ENCODE measurements at places on chromosomes 11 and 22. TPM values are rescaled to one million over a fixed set of nuclear protein-coding genes. Genes with fewer than 3 reads are reported as not detected.
A peak's percentile ranks its signal among the peaks of the same experiment; 100 is the strongest.

- DNase-seq = no peak
Measured at GRCh38 chr11:76823481-76824028, 37.2 kb upstream of the ACER3 start.

DNA sequence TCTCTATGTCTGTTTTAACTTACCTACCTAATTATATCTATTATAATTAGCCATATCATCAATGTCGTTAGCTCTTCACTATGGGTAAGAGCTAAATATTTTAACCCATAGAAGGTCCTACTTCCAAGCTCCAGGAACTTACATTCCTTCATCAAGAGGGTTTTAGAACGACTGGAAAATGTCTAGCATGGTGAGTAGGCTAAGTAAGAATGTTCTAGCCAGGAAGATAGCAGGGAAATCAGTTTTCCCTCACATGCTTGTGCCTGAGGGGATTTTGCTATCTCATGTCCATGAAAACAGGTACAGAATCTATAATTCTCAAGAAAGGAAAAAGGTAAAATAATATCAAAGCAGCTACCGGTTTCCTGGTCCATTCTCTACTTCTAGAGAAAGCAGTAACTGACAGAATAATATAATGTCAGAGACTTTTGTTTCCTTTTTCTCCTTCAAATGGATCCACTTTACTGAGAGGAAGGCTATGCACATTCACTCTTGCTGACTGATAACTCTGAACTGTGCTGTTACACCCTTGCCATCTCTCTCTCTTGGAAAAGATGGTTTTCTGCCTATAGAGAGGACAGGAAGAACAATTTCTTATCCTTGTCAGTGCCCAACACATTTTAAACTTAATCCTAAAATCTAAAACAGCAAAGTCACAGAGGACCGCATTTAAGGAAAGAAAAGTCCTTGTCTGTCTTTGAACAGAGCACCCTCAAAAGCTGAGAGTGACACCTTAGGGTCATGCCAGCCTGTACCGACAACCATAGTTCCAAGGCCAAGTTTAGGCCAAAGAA is 67.0 kb downstream of the MAML2 start:
- DNase-seq = no peak

GRCh38 chr11:95790933-95791708 is 823 bp downstream of the CEP57 start:
- peak; percentile 77 for DNase-seq

DNA sequence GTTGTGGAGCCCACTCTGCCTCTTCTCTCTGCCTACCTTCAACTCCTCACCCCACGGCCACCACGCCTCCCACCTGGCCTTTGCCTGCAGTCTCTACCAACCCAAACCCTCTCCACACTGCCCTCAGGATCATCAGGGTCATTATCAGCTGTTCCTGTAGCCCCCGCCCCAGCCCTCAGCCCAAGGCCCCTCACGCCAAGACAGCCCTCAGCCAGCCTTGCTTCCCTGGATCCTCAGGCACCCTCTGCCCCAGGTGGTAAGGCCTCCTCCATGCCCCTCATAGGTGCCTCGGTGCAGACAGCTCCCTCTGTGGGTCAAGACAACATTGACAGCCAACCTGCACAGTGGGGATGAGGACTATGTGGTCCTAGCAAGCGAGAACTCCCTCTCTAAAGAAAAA is 1.7 kb downstream of the SBF1 start:
- DNase-seq = peak; percentile 38

Gene ALKBH8
- 11.8 TPM for total RNA-seq

Gene BIK
- total RNA-seq = 1.6 TPM

Gene SCGB1D2
- not detected for total RNA-seq

- DNase-seq = no peak
Measured at GRCh38 chr11:22668005-22668796, 1.8 kb downstream of the GAS2 start.

- no peak for DNase-seq
Measured at GRCh38 chr11:65778431-65778900, 2.3 kb downstream of the AP5B1 start.

DNA sequence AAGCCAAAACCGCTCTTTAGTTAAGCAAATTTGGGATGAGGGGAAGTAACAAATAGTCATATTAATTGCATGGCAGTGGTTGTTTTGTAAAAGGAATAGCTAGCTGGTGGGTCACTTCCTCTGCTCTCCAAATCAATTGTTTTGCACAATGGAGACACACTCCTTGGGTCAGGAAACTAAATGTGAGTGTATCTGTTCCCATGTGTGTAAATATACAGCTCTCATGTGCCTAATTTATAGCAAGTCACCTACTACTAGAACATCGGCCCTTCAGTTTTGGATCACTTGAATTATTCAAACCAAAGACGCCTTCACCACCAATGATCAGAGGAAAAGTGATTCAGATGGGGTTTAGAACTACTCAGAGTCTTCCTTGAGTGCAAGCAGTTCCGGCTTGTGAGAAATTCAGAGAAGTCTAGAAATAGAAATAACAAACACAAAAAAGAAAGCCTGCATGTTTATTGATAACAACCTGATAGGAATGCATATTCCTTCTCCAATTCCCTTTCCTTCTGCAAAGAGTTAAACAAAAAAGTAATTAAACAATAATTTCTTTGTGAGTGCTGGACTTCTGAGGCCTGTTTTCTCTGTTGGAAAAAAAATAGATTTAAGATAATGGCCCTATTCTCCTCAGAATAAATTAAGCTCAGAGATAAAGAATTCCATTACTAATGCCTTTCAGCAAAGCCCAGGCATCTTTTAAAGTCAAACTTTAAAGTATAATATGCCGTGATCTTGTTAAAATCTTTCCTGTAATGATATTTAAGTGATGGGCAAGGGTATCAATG is 100.4 kb downstream of the KIRREL3 start:
- no peak for DNase-seq

- DNase-seq = no peak
Measured at GRCh38 chr11:60977224-60977623, 5.7 kb downstream of the CD6 start.

DNA sequence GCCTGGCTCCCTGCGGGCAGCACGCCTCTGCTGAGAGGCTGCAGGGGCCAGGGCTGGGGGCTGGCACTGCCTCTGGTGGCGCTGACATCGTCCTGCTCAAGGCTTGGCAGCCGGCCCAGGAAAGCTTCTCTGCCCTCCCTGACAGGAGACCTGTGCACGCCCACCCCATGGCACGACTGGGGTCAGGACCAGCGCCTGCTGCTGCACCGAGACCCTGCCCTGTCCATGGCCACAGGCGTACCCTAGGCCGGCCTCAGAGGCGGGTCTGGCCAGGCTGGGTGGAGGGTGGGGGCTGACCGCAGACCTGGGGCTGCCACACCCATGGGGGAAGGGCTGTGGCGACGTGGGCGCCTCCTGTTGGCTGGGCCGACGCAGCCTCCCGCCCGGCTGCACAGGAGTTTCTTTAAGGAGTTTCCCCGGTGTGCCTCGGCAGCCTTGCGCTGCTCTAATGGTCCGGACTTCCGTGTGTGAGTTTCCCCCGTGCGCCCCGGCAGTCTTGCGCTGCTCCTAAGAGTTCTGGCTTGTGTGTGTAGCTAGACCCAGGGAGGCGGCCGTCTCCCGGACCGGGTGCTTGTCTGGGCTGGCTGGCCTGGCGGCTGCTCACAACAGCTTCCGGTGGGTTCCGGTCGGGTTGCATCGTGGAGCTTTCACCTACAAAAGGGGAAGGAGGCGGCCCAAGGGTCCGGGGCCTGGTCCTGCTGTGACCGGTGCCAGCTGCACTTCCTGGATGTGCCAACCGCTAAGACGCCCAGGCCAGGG is 4.6 kb downstream of the TRABD start:
- peak; percentile 68 for DNase-seq

DNA sequence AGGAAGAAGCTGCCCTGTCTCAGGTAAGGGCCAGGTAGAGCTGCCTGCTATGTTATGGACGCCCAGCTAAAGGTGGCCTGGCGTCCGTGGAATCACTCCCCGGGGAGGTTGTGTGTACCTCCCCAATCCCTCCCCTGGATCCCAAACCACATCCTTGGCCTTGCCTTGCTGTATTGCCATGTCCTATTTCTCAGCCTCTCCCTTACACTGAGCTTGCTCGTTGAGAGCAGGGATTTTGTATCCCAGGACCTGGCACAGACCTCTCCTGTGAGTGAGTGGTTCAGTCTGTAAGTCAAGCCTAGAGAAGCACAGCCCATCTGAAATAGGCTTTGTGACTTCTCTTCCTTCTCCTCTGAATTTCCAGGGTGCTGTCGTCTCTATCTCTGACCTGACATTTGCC is 53.9 kb downstream of the TRAF6 start:
- DNase-seq = no peak

- DNase-seq = no peak
Measured at GRCh38 chr11:766106-766935, 11.0 kb downstream of the GATD1 start.

Gene LIN7C
- 44.5 TPM for total RNA-seq

Gene SHANK2
- total RNA-seq = 8.1 TPM

- peak; percentile 54 for DNase-seq
Measured at GRCh38 chr11:34926101-34926830, 9.8 kb downstream of the PDHX start.

DNA sequence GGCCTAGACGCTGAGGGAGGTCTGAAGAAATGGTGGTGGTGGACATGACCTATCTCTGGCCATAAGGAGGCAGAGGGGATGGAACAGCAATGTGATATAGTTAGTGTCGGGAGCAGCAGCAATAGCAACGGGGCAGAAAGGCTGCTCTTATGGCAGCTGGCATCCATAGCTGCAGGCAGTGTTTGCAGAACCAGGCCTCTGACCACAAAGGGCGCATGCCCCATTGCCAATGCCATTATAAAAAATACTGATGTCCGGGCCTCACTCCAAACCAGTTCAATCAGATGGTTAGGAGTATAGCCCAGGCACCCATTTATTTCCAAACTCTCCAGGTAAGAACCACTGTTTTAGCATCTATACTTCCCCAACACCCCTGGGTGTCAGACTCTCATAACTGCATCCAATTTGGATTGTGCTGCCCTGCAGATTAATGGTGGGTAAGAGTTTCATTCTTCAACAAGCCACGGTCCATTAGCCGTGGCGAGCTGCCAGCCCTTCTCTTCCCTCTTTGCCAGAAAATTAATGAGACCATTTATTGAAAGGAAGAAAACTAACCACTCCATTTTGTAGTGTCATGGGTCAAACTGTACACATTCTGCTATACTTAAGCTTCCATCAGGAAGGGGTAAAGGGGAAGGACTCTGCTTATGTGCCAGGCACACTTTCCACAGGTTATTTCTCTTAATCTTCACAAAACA is 72.8 kb upstream of the SPON1 start:
- DNase-seq = no peak

DNA sequence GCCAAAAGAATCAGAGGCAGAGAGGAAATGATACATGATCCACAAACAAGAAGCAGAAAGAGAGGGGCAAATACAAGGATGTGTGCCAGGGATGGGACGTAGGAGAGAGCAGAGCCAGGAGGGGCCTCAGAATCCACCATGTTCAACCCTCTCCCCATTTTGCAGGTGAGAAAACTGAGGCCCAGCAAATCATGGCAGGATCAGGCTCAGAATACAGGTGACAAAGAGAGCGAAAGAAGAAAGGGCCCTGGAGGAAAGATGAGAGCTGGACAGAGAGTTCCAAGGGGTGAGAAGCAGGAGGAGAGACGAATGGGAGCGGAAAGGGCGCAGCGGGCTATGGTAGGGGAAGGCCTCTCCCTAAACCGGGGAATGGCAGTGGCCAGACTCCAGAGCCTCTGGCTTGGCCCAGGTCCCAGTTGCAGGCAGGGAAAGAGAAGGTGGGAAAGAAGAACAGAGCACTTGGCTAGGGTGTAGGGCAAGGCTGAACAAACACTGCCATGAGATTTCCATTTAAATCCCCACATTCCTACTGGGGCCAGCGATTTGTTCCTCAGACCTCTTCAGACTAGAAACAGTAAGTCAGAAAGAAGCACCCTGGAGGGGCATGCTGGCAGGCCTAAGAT is 44.4 kb upstream of the TSKU start:
- DNase-seq = no peak

DNA sequence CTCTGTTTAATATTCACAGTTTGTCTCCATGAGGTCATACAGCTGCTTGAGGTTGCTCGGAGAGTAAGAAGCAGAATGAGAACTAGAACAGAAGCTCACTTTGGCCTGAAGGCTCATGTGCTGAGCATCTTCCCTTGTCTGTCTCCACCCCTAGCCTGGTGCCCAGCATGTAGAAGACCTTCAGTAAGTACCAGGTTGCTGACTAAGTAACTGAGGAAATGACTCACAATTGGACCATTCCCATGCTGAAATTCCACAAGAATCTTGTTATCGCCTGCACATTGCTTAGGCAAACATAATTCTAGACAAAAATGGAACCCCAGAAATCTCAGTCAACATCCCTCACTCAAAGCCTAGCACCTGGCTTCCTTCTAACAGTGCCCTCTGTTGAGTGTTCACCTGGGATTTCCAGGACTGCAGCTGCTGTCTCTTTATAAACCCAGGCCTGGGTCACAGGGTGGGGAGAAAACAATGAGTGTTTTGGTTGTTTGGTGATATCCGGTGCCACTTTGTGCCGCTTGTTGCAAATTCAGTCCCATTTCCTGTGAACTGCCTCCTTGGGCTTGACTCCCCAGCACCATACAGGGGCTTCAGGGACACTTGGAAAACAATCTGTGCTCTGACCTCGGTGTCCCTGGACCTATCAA is 406.8 kb downstream of the ETS1 start:
- no peak for DNase-seq

Gene SLC29A2
- 6.9 TPM for total RNA-seq

GRCh38 chr11:134853992-134854991 is 442.2 kb upstream of the B3GAT1 start:
- no peak for DNase-seq

DNA sequence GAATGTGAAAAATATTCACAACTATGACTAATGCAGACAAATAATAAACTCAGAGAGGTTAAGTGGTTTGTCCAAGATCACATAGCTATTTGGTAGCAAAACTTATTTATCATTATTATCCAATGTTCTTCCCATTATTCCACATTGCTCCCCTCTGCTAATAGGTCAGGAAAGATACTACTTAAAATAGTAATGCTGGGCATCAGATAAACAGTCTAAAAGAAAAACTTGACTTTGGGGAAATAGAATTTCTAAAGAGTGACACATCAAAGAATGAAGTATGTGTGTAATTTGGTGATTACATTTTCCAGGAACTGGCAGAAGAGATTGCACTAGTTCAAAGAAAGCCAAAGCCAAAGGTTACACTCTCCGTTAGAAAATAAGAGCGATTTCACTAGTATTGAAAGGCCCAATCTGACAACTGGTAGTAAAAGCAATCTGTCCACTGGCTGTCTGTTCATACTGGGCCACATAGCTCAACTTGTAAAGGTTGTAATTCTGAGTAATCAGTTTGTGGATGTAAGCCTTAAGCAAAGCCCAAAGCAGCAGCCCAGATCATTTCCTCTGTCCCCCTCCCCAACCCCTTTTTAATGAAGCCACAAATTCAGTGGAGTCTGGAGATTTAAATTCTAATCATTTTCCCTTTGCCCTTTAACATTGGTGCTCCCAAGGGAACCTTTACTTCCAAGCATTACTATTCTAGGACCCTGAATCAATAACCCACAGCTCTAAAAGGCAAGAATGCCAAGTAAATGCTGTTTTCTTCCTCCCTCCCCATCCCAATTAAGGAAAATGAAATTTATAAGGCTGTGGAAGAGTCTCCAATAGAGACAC is 283.5 kb downstream of the TTC28 start:
- DNase-seq = no peak

GRCh38 chr11:75450236-75450635 is 17.2 kb upstream of the KLHL35 start:
- DNase-seq = no peak

Gene CCDC188
- not detected for total RNA-seq

- DNase-seq = peak; percentile 75
Measured at GRCh38 chr22:17380359-17381087, 11.3 kb downstream of the CECR2 start.

- no peak for DNase-seq
Measured at GRCh38 chr11:58178444-58178843, 10.4 kb upstream of the OR9Q2 start.

Measured in neural progenitor cell (in vitro differentiated cells).